Ovary (tissue), 10 donors: ENCODE measurements at places on chromosomes 12 and 14. TPM values are rescaled to one million over a fixed set of nuclear protein-coding genes. Genes with fewer than 3 reads are reported as not detected.

DNA sequence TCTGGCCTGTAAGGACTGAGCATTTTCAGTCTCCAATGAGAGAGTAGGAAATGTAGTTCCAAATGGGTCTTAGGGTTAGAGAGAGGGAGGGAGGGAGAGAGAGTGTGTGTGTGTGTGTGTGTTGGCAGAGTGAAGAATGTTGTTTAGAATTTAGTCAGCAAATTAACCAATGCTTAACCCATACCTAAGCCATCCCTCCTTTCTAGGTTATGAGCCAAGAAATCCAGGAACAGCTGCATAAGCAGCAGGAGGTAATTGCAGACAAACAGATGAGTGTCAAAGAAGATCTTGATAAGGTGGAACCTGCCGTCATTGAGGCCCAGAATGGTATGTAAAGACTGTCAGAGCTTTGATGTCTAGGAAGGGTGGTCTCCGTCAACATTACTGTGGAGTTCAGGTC, 56.9 kb downstream of the HSP90AA1 start:
- no peak for DNase-seq
- H3K27me3 ChIP-seq: no peaks in the 10 kb centered on the region
- H3K4me1 ChIP-seq: no peaks in the 10 kb centered on the region

GRCh38 chr14:32377046-32377646, 48.0 kb downstream of the AKAP6 start:
- DNase-seq: no peak
- H3K4me3 ChIP-seq: no peak overlapping the region
- H3K27me3 ChIP-seq: no peaks in the 10 kb centered on the region
- H3K36me3 ChIP-seq: no peaks in the 10 kb centered on the region

DNA sequence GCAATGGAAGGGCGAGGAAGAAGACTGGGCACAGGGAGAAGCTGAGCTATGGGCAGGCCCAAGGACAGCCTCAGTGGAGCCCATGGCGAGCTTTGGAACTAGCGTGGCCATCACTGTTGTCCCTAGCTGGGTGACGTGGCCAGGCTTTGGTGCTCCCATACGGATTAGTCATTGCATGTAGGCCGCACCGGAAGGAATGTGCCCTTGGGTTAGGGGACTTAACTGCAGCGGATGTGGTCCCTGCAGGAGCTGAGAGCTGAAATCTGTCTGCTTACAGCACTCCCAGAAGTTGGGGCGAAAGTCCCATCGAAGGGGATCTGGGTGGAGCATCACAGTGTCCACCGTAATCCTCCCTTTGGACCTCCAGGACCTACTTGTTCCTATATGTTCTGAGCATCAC, 133.7 kb downstream of the PAPOLA start:
- H3K36me3 ChIP-seq: no peaks in the 10 kb centered on the region
- no peaks in the 10 kb centered on the region for H3K4me1 ChIP-seq
- no peak overlapping the region for H3K4me3 ChIP-seq
- no peak for DNase-seq
- H3K27me3 ChIP-seq: no peaks in the 10 kb centered on the region
- no peak overlapping the region for H3K27ac ChIP-seq

GRCh38 chr12:23376238-23376637, 573.2 kb downstream of the SOX5 start:
- H3K36me3 ChIP-seq: no peaks in the 10 kb centered on the region
- H3K4me1 ChIP-seq: no peaks in the 10 kb centered on the region
- no peaks in the 10 kb centered on the region for H3K27me3 ChIP-seq
- no peak for DNase-seq

DNA sequence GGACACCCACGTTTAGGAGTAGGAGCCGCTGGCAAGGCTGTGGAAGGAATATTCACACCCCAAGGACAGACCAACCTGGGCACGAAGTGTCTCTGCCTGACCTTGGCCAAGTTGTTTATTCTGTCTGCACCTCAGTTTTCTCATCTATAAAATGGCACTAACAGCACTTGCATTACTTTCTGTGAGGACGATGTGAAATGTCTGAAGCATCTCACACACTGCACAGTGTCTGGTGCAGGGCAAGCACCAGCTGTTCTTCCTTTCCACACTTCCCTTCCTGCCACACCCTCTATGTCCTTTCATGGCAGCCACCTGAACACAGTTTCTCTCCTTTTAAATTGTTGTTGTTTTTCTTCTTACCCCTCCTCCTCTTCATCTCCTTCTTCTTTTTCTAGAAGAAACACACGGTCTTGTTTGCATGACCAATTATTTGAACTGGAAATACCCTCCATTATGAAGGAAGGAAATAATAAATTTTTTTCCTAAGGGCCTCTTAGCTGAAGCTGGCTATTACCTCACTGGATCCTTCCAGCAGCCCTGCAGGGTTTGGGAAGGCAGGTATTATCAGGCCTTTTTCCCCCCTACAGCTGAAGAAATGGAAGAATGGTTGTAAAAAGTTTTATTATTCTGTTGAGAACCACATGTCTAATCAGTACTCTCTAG, 42.9 kb upstream of the ATP23 start:
- no peak overlapping the region for H3K4me3 ChIP-seq
- peak overlapping the region; percentile 100 for H3K27ac ChIP-seq
- H3K27me3 ChIP-seq: no peaks in the 10 kb centered on the region
- DNase-seq: no peak
- H3K4me1 ChIP-seq: peaks cover 31% of the 10 kb centered on the region
- H3K36me3 ChIP-seq: no peaks in the 10 kb centered on the region

- DNase-seq: no peak
- H3K27ac ChIP-seq: no peak overlapping the region
- H3K27me3 ChIP-seq: no peaks in the 10 kb centered on the region
- H3K4me3 ChIP-seq: no peak overlapping the region
Observed at GRCh38 chr12:108724054-108724889, 7.0 kb downstream of the CORO1C start.

DNA sequence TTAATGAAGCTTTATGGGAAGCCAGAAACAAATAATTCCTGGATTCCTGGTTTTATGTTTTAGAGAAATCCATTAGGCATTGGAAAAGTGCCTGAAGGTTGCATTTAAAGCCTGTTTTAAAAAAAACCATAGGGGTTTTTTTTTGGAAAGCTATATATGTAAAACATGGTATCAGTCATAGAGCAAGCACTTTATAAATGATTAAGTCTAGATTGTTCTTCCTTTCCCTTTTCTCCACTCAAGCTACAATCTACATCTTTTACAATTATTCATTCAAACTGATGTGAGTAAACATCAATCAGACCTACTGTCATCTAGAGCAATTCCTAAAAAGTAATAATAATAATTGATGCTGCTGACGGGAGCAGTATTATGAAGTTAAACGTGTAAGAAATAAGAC, 500.7 kb downstream of the TMEM117 start:
- H3K4me3 ChIP-seq: no peak overlapping the region
- no peaks in the 10 kb centered on the region for H3K4me1 ChIP-seq
- H3K27me3 ChIP-seq: no peaks in the 10 kb centered on the region

- no peaks in the 10 kb centered on the region for H3K36me3 ChIP-seq
- H3K27ac ChIP-seq: peak overlapping the region; percentile 86
- no peaks in the 10 kb centered on the region for H3K27me3 ChIP-seq
- no peak overlapping the region for H3K4me3 ChIP-seq
Observed at GRCh38 chr14:94598816-94599655, 13.2 kb upstream of the SERPINA3 start.

DNA sequence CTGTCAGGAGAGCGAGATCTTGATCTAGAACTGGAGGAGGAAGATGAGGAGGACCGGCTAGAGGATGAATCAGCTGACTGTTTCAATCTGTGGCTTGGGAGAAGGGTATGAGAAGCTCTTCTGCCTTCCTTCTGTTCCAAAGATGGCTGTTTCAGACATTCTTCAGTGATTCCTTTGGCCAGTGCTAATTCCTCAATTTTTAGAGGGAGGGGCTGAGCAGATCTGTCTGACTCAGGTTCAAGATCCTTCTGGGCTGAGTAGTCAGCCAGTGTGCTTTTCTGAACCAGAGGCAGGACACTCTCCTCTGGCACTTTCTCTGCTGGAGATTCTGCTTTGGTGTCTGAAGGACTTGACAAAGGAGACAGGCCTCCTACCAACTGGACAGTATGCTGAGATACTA, 15.2 kb downstream of the ACIN1 start:
- no peak overlapping the region for H3K4me3 ChIP-seq
- H3K27me3 ChIP-seq: no peaks in the 10 kb centered on the region
- DNase-seq: no peak

DNA sequence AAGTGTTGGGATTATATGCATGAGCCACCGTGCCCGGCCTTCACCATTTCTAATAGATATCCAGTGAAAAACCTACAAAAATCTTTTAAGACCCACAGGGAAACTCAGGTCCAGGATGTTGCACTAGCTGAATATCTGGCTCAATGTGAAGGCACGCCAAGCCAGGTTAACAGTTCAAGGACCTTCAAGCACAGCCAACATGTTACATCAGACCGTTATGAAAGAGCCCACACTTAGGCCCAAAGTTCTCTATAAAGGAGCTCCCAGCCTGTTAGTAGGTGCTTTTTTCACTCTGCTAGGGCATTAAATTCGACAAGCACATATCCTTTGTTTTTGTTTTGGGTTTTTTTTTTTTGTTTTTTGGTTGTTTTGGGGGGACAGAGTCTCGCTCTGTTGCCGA, 69.0 kb downstream of the OTX2 start:
- no peaks in the 10 kb centered on the region for H3K36me3 ChIP-seq
- DNase-seq: peak; percentile 68
- no peak overlapping the region for H3K4me3 ChIP-seq
- H3K27ac ChIP-seq: no peak overlapping the region
- H3K27me3 ChIP-seq: no peaks in the 10 kb centered on the region

The SYCP3 gene
- 0.07 TPM for polyA plus RNA-seq
